Esophagus muscularis mucosa (tissue), 4 donors: ENCODE measurements at places on chromosomes 1 and 21.

DNA sequence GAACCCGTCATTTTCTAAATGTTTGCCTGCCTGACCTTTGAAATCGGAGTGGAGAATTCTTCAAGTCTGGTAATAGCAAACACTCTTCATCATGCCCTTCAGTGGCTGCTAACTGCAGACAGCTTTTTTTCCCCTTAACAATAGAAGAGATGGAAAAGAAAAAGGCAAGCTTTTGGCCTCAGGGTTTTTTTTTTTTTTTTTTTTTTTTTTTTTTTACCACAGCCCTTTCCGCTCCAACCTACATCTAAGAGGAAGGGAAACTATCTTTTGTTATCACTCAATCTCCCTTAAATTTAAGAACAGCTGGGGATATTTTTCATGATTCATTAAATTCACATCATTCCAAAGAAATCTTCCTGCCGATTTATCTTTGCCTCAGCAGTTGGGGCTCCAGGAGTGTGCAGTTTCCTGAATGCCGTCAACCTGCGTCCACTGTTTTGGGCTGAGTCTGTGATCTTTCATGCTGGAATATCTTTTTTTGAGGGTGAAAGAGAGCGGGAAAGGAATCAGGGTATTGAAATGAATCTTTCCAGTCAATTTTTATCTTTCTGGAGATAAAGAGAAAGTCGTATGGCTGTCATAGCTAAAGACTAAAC lies 144.5 kb upstream of the SMYD2 start:
- no peak for DNase-seq

- DNase-seq: no peak
Measured at GRCh38 chr1:85894651-85895050, 186.4 kb upstream of the ZNHIT6 start.

DNA sequence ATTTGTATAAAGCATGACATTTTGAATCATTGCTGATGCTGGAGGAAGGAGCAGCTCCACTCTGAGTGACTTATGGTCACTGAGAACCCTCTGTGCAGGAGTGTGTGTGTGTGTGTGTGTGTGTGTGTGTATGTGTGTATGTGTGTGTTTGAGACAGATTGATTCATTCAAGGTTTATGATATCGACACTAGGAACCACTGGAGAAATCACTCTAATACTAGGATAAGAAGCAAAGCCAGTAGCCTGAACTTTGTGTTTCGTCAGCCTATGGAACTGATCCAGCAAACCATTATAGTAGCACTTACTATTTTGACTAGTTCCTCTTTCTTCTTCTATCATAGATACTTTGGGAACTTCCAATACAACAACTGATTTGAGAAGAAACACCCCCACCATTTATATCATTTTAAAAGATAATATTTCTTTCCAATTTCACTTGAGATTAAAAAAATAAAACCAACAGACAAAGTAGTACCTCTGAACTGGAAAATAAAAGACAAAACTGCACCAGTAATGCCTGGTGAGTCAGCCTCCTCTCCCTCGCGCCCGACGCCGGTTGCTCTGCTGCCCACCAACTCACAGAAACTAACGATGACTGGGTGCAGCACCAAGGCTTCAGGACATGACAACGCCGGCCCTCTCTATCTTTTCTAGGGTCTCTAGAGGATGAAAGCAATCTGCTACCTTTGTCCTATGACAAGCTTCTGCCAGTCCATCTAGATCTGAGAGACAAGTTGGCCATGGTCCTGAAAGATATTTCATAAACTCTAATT lies 20.9 kb downstream of the SLAMF1 start:
- peak; percentile 55 for DNase-seq

- no peak for DNase-seq
Measured at GRCh38 chr21:16674949-16675348, 837.9 kb upstream of the CXADR start.

DNA sequence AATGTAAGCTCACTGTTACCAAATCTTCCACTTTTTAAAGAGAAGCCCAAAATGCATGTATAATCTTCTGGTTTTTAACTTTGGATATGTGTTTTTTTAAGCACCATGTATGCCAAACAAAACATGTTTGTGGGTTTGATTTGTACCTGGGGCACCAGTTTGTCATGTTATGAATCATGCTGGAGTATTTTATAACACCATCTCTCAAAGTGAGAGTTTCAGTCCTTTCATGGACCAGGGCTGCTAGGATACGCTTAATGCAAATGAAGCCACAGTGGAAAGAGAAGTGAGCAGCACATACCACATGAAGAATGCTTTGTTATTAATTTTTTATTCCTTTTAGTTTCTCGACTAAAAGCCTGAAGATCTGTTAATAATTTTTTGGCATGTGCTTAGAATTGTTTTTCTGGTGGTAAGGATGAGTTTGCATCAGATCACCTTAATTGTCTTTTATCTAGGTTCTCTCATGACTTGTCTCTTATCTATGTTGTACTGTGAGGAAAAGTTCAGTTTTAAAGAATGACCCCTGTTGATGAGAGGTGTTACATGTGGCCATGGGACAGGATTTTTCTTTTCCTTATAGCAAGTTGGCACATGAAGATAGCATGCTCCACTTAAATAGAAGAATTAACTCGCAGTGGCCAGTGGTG lies 2.0 kb upstream of the RABGAP1L start:
- no peak for DNase-seq

DNA sequence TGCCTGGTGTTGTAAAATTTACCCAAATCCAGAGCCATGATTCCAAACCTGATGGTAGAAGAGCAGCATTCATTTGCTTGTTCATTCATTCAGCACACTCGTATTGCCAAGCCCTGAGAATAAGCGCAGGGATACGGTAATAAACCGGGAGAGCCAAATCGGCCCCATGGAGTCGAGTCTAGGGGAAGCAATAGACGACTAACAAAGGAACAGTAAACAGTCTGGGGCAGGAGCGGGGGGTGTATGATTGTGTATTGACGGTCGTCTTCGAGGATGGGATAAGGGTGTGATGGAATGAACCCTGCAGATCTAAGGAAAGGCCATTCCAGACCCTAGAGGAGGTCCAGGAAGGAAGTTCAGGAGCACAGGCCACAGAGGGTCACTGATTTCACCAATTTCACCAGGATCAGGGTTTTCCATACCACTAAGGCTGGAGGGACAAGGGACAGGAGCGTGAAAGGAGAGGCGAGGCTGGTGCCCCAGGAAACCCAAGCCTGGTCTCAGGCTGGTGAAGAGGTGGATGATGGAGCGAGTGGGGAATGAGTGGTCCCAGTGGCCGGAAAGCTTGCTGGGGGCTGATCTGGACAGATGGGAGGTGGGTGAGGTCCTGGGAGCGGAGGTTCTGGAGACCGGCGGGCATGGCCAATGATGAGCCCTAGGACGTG lies 61.1 kb upstream of the PDE9A start:
- DNase-seq: no peak

- DNase-seq: no peak
Measured at GRCh38 chr1:21369905-21370304, 70.0 kb upstream of the NBPF3 start.

DNA sequence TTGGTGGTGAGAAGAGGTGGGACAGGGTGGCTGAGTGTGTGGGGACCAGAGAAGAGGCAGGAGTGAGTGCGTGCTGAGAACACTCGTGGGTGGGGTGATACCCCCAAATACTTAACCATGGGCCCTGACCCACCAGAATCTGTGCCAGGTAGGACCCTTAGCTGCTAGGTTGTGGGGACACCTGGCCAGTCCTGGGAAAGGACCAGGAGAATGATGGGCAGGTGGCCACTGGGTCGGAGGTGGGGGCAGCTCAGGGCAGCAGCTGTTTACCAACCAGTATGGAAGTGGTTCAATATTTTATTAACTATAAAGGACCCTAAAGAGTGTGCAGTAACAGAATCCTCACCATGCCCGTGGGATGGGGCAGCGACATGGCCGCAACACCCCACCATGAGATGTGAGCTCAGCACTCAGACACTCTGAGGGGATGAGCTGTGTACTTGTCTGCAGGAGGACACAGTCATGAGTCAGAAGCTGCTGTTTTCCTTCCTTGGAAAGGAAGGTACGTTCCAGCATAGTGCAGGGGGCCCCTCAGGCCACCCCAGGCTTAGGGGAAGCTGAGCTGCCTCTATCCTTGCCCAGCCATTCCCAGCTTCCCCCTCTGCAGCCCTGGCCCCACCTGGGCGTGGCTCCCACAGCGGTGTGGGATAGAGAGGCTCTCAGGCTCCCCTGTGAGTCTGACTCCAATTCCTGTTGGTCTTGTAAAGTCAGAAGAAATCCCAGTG lies 25.4 kb downstream of the TEX35 start:
- no peak for DNase-seq

- no peak for DNase-seq
Measured at GRCh38 chr1:89466307-89466930, 58.2 kb upstream of the LRRC8B start.

DNA sequence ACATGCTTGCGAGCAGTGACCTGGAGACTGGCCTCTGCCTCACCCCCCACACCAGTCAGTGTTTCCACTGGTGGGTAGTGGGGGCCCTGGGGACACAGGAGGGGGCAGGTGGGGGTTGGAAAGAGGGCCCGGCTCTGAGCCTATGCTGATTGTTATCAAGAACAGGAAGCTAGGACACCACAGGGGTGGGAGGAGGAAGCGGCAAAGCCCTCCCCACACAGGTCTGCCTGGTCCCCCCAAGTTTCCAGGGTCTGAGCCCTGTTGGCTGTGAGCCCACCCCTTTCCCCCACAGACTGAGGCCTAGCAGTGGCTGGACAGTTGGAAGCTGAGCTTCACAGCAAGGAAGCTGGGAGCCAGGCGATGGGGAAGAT lies 1.6 kb upstream of the PTPN7 start:
- no peak for DNase-seq

- no peak for DNase-seq
Measured at GRCh38 chr21:35615325-35615724, 445.0 kb downstream of the SETD4 start.

DNA sequence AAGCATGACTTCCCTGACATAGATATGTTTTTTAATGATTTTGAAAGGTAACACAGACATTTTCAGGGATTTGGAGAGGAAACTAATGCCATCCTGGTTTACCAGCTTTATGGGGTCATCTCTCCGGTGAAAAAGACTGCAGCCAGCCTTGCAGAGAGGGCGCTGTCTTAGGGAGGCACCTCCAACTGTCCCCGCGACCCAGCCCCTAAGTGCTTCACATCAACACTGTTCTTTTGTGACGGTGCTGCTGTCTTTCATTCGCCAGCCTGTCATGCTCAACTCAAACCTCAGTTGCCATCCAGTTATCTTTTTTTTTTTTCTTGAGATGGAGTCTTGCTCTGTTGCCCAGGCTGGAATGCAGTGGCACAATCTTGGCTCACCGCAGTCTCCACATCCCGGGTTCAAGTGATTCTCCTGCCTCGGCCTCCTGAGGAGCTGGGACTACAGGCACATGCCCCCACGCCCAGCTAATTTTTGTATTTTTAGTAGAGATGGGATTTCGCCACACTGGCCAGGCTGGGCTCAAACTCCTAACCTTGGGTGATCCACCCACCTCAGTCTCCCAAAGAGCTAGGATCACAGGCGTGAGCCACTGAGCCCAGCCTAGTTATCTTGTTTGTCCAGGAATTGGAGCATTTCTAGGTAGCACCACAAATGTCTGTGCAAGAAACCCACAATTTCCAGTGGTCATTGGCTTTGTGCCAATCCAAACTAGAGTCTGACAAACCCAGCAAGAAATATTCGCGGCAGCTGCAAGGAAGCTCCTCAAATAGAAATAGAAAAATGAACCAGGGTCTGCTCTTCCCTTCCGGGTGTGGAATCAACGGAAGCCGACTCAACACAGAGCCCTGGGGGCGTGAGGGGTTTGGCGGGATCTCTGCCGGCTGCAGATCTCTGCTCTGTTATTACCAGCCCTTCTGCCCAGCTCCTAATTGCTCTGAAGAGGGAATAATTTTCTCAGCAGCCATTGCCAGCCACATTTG lies 24.2 kb downstream of the PDE9A start:
- no peak for DNase-seq

DNA sequence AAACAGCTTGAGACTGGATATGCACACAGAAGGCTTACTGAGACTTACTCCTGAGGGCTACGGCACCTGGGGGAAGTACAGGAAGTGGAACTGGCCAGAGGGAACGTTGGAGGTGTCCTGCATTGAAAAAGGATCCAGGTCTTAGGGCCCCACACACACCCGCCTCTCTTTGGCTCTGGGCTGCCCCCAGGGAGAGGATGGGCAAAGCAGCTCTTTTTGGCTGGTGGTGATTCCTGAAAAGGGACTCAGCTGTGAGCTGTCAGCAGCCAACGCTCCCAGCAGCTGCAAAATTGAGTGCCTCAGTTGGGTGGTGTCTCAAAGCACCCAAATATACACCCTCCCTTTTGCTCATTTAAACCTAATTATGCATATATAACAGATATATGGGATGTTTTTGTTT lies 213.2 kb downstream of the TNR start:
- no peak for DNase-seq

- DNase-seq: no peak
Measured at GRCh38 chr1:81220614-81221071, 580.1 kb upstream of the ADGRL2 start.

DNA sequence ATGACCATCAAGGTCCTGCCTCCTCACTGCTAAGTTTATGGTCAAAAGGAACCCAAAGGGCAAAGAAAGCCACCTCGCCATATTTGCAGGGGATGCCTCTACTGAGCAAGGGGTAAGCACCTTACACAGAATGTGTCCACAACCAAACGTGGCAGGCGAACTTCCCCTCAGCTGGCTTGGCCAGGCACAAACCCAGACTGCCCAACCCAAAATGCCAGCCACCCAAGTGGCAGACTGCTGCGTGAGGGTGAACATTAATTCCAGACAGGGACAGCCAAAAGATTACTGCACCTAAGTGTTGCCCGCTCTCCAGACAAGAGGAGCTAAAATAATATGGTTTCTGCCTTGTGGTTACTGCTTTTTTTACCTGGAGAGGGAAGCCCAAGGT lies 16.0 kb downstream of the ZNF697 start:
- DNase-seq: no peak

- no peak for DNase-seq
Measured at GRCh38 chr1:91397605-91398004, 7.0 kb downstream of the HFM1 start.

- DNase-seq: peak; percentile 24
Measured at GRCh38 chr1:210841926-210842625, 291.9 kb downstream of the KCNH1 start.

DNA sequence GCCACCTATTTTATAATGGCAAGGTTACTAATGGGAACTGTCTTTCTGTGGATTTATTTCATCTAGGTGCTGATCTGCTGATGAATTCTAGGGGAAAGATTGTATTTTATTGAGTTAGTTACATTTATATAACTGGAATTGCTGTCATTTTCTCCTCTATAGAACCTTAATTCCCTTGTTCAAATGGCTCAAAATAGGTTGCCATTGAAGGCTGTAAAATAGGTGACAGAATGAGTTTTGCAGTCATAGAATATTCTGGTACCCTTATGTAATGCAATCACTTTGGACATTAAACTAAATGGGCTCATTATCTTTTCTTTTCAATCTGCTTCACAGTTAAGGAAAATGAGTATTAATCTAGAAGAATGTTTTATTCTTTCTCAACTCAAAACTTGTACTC lies 131.0 kb downstream of the CTH start:
- no peak for DNase-seq
